NCI-H1930 (cell line): ENCODE measurements at places on chromosomes 3 and 15.
A peak's percentile ranks its signal among the peaks of the same experiment; 100 is the strongest.

DNA sequence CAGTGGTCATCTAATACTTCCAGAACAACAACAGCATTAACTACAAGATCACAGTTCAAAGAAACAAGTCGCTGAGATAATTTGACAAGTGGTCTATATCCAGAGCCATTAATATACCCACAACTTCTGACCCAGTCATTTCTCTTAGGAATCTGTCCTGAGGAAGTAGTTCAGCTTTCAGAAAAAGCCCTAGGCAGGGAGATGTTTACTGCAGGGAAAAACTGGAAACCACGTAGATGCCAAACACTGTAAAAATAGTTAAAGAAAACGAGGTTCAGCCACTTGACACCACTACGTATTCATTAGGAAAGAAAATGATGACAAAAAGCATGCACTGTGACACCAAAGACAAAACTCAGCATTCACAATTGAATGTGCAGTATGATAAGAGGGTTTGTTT lies 22.3 kb upstream of the CDCP1 start:
- DNase-seq = no peak

- DNase-seq = no peak
Measured at GRCh38 chr3:22284559-22284958, 533.5 kb upstream of the ZNF385D start.

GRCh38 chr3:71397046-71397445 lies 186.5 kb downstream of the FOXP1 start:
- DNase-seq = no peak

DNA sequence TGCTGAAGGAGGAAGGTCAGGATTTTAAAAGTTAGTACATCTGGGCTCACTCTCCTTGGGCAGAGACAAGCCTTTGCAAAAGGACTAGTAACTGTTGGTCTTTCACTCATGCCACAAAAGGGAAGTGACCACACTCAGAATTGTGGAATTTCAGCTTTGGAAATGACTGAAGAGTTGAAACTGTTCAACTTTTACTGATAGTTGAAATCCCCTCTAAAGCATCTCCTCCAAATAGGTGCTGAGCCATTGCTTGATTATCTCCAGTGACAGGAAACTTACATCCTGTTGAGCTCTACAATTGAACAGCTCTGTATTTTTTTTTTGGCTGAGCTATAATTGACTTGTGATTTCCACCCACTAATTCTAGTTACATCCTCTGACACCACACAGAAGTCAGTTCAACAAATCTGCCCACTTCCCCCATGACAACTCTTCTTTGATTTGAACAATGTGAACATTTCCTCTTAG lies 254.8 kb upstream of the TPRG1 start:
- no peak for DNase-seq

DNA sequence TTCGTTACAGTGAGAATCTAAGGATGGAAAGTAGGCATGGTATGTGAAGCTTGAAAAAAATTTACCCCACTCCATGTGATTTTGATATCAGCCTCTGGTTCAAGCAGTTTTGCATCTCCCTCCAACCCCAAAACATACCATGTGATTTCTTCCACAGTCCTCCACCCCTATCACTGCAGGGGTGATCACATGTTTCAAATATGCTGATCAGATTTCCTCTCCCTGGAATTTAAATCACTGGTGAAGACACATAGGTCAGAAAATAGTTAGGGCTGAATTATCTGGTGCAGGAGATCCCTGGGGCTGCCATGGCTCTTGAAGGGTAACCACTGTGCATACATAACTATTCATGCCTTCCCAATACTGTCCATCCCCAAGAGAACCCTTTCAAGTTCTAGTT lies 119.7 kb upstream of the THRB start:
- DNase-seq = no peak

GRCh38 chr3:130950641-130951040 lies 56.8 kb downstream of the ATP2C1 start:
- DNase-seq = no peak

- no peak for DNase-seq
Measured at GRCh38 chr15:66163553-66163952, 90.0 kb downstream of the MEGF11 start.

- DNase-seq = no peak
Measured at GRCh38 chr15:65903296-65904073, 34.2 kb downstream of the RAB11A start.

DNA sequence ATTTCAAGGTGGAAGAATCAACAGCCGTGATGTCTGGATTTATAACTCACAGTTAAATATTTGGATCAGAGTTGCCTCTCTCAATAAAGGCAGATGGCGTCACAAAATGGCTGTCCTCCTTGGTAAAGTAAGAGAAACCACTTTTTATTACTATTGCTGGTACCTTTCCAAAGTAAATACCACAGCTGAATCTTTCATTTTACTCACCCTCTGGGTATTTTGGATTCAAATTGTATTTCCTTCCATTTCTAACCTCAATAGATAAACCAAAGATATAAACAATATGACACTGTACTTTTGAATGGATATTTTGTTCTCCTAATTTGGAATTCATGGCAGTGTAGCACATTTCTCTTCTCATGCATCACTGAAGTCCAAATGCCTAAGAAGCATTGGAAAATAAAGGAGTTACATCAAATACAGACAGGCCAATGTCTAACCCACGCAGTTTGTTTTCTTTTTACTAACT lies 29.5 kb downstream of the KLHL24 start:
- no peak for DNase-seq

DNA sequence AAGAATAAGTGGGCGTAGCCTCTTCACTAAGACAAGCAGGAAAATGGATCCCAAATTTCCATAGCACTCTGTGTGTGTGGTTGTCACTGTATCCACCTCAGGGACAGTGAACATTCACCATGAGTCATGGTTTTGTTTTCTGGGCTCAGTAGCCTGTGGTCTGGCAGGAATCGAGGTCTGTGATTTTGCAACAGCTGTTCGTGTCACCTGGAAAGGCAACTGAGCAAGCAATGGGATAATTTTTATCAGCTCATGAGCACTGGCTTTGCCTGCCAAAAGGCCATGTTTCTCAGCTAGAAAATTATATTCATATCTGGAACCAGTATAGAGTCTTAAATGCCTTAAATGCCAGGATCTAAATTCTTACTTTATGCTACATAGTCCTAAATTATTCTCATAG lies 60.9 kb downstream of the STRIT1 start:
- DNase-seq = no peak

GRCh38 chr3:37899711-37900306 lies 38.1 kb downstream of the CTDSPL start:
- no peak for DNase-seq

GRCh38 chr3:16533928-16534574 lies 20.6 kb upstream of the RFTN1 start:
- peak; percentile 52 for DNase-seq

DNA sequence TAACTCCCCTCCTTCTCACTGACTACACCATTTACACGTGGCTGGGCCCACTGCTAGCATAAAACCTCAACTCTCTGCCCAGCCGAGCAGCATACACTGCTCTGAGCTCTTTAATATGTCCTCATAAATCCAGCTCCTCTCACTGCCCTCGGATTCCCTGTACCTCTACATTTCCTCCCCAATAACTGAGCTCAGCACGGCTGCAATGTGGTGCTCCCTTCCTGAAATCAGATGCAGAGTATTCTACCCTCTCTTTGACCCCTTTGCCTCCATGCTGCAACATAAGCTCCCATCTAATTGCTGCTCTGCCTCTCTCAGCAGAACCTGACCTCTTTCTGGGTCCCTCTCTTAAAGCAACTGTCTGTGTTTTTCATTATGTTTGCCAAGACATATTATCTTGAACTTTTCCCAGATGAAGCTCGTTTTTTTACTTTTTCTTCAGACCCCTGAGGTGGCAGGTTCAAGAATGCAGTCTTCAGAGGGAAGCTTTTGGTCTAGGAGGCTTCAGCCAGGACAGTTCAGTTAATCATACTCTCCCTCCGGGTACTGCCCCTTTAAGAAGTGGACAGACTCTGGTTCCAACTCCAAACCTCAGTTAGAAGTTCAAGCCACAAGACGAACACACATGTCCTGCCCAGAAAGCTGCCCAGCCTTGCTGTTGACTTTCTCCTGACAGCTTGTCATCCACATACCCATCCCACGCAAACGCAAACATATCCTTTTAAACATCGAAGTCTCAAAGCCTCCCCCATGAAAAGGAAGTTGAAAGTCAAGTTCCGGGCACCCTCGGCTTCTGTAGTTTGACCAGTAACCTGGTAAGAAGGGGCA lies 81.1 kb upstream of the NEO1 start:
- DNase-seq = no peak

DNA sequence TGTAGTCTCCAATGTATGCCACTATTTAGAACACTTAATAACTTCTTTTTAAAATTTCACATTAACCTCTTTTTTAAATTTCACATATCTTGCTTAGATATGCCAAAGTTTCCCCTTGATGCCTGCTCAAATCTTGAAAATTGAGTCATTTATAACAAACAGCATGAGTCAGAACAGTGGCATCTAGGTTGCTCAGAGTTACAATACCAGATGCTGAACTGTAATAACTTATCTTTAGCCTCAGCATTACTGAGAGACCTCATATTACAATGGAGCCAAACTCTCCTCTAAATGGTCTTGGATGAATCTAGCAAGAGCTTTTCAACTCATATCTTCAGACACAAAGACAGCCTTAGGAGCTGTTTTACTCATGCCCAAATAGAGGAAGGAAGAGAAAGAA lies 439.3 kb upstream of the ARPP21 start:
- no peak for DNase-seq

DNA sequence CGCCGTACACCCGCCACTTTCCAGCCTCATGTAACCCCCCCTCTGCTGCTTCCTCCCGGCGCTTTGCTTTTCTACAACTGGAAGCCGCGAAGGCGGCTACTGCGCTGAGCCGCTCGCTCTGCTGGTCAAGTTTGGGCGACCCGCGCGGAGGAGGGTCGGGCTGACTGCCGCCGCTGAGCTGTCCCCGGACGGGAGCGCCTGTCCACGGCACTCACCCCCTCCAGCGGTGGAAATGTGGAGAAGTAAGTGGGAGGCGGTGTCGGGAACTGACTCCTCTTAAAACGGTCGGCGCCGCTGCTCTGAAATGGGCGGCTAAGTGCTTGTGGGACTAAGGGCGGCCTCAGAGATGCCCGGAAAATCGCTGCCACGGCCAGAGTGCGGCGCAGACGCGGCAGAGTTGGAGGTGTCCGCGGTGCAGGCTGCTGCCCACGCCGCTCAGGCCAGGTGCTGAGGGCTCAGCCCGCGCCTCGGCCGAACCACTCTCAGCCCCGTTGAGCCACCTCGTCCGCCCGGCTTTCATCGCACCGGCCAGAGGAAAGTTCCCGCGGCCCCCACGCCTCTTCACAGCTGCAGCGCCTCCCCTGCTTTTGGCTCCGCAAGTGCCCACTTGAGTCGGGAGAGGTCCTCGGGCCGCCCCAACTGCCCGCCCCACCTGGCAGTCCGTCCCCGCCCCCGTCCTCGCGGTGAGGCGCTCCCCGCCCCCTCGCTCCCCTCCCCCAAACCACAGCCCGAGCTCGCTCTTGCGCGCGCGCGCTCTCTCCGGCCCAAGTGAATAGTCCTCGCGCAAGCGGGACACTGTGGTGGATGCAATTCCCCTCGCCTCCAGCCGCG lies at the start of gene EPHA6:
EPHA6 (plus strand) TSS at position 775 of the 831 bp plus-strand sequence.
- peak; percentile 39 for DNase-seq

GRCh38 chr3:139979991-139980390 lies 45.0 kb downstream of the CLSTN2 start:
- DNase-seq = no peak

DNA sequence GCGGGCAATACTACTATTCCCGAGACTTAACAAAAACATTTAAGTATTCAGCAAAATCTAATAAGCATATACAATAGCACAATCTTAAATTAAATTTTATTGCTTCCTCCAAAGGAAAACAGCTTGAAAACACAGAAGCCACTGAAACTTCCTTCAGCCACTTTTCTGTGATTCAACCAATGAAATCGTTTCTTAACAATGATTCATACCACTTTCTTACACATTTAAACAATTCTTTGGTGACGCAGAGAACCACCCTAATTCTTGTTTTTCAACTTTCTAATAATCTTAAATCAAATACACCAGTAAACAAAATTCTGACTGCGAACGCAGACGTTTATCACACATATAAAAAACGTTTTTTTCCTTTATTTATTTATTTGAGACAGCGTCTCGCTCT lies 4.1 kb downstream of the TJP1 start:
- DNase-seq = no peak

DNA sequence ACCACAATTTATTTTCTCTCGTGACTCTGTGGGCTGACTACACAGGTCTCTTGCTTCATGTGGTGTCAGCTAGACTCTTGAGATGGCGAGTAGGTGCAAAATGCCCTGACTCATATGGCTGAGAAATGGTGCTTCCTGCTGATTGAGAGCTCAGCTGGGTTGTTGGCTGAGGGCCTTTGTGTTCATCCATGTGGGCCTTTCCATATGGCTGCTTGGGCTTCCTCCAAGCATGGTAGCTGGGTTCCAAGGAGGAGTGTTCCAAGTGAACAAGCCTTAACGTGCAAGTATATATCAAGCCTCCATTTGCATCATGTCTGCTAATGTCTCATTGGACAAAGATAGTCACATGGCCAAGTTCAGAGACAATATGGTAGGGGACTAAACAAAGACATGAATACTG lies 164.0 kb downstream of the PDCD6IP start:
- DNase-seq = no peak

DNA sequence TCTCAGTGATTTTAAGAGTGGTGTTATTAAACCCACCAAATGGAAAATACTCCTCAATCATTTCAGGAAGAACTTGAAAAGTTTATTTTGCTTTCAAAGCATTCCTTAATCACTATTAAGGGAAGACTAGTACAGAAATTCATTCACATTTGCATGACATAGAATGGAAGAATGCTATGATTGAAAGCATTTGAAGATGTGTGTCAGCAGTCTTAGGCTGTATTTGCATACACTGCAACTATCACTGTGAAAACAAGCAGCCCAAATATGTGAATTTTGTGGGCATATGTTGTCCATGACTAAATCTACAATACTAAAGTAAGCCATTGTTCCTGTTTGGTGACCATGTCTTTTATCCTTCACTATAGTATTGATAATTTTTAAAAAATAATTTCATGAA lies 95.8 kb downstream of the CNTN3 start:
- DNase-seq = no peak

- no peak for DNase-seq
Measured at GRCh38 chr3:135918600-135918999, 46.9 kb upstream of the PPP2R3A start.

DNA sequence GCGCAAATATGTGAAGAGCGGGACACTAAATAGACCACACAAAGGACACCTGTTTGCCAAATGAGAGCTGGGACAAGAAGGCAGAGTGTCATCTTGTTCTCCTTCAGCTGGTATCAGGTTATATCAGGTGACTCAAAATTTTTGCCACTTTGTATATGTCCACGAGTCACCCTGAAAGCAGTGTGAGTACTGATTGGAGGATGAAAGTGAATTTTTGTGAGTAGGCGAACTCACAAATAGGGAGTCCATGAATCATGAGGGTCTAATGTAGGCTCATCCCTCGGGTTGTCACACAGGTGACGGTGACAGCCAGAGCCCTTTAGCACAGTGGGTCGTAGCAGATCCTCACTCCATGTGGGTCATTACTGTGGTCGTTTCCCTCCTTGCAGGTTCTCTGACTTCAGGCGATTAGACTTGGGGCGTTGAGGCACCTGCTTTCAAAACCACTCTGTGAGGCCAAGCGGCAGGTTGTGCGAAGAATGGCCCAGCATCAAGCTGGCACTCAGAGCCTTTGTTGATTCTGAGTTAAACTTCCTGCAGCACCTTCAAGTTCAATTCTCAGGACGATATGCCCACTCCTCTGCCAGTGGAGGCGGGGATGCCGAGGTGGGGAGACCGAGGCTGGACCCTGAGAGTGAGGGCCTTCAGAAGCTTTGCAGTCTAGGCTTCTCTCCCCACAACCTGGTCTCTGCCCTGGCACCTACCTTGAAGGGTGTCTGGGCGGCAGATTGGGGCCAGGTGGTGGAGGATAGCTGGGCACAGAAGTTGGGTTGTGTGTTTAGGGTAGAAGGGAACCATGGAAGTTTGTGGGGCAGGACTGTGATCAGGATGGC lies 173.8 kb downstream of the SMAD6 start:
- no peak for DNase-seq
